ENCODE measurements at places on chromosomes 5 and 9.

DNA sequence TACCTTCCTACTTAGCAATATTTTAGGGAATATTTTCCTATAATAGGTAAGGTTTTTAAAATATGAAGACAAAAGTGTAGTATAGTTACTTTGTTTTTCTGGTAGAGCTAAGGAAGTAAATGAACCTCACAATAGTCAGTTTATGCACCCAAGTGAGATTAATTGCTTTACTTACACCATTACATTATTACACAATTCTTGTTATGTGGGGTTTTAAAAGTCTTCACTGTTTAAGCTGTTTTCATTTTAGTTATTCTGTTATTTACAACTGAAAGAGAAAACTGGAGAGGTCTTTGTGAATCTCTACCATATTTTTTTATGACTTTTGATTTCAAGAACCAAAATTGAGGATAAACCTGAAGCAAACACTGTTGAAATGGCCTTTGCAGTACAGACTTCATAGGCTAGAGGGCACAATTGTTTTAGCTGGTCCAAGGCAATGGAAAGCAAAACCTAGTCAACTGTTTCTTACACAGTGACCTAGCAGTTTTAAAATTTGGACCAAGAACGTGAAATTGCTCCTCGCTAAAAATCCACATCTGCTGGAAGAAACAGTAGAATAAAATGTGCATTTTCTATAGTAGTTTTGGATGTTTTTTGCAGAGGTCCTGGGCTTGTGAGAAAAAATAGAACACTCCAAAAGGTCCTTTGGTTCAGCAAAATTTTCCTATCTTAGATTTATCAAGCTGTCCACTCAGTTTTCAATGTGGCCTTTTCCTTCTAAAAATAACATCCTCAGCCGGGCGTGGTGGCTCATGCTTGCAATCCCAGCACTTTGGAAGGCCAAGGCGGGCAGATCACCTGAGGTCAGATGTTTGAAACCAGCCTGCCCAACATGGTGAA lies 66.4 kb upstream of the FER start:
- DNase-seq, result no peak

DNA sequence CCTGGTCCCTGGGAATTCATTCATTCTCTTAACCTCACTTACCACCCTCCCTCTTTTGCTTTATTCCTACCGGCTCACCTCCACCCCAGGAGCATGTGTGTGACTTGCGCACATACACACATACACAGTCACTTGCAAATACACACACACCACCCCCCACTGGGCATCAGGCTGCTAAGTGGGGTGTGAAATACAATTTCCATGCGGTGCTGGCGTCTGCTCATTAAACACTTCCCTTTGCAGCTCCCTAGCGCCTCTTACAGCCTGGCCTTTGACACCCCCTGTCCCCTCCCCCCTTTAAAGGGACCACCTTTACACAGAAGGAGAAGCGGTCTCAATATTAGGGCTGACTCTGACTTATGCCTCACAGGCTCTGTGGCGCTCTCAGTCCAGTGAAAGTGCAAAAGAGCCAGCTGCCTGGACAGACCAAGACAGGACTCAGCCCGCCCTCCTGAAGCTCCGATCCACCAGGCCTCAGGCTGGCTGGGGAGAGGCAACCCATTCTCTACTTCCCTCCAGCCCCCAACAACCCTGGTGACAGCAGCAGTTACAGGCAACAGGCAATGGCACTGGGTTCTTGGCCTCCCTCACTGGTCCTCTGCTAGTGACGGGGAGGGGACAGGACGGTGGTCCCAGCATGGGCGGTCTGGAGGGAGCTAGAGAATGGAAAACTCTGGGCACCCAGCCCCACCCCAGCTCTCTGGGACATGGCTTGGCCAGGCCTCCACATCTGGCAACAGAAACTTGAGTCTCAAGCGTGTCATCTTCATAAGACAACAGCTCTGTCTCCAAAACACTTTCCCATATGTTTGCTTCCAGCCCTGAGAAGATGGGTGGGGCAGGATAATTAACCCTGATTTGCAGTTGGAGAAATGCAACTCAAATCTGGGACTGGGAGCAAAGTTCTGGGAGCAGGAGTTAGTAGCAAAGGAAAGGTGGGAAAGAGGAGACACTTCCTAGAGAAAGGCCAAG lies 12.0 kb downstream of the ENHO start:
- DNase-seq, result no peak

GRCh38 chr9:128393145-128393775 lies 22.1 kb downstream of the URM1 start:
- DNase-seq, result peak; percentile 34

DNA sequence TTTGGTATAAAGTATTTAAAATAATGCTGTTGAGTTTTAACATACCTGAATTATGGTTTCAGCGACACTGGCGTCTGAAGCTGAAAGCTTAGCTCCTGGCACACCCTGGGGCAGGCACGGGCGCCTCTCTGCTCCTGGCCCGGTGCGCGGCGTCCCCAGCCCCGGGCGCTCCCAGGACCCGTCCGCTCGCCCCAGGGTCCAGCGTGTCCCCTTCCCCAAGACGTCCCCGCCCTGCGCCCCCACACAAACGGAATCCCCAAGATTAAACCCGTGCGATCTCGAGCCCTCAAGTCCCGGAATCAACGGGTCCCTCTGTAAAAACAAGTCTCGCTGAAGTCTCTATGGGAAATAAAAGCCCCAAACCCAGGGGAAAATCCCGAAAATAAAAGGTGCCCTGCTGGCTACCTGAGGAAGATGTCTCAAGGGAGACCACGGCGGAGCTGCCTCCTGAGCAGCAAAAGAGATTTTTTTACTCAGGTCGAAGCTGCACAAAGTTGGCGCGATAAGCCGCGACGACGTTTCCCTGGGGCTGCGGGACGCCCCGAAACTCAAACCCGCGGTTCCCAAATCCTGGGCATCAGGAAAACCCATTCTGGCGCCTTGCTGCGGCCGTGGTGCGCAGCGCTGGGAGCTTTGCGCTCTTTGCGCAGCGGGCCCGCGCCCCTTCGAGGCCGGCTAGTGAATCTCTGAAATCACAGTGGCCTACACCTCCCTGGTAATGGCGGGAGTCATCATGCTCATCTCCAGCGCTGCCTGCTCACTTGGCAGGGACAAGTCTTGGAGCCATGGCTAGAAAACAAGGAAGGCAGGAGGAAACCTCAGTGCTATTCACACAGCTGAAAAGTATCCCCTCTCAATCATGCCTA lies 6.3 kb upstream of the IFNA8 start:
- no peak for DNase-seq

DNA sequence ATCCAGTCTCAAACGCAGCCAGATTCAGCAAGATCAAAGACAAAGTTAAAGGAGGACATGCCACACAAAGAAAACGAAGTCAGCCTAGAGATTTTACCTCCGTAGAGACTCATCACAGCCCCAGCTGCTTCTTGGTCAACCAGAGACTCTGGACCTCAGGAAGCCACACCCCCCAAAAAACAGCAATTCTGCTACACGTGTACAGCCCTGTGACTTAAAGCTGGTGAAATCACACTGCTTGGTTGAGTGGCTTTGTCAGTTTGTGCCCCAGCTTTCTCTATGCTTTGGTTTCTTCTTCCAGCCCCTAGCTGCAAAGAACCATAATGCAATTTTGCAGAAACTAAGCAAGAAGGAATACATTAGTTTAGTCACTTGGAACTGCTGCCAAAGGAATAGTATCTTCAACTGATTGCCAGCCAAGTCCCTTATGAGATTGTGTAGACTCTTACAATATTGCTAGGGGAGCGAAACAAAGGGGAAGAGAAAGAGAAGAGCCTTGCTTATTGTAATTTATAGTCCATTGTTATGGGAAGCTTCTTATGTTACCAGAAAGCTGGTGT lies 158.8 kb upstream of the ZNF462 start:
- no peak for DNase-seq

- DNase-seq, result no peak
These were observed 479.0 kb downstream of the SPATA31A7 start for GRCh38 chr9:61668846-61669245.

DNA sequence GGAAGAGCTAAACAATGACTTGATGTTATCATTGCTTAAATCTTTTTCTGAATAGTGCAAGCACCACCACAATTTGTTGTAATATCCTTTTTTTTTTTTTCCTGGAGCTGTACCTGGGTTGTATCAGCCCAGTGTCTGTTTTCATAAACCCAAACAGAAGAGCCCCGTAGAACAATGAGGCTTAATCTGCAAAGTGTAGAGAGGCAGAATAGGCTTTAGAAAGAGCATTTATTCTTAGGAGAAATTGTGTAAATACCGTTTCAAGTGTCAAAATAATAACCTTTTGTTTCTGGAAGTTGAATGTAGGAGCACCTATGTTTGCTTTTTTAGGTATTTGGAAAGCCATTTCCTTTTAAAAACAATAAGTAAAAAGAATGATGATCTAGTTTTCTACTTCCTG lies 26.4 kb downstream of the RGS7BP start:
- DNase-seq, result no peak

- no peak for DNase-seq
These were observed 53.5 kb upstream of the MCCC2 start for GRCh38 chr5:71533615-71534014.

- no peak for DNase-seq
These were observed 519.9 kb upstream of the WWC1 start for GRCh38 chr5:167771571-167771970.

DNA sequence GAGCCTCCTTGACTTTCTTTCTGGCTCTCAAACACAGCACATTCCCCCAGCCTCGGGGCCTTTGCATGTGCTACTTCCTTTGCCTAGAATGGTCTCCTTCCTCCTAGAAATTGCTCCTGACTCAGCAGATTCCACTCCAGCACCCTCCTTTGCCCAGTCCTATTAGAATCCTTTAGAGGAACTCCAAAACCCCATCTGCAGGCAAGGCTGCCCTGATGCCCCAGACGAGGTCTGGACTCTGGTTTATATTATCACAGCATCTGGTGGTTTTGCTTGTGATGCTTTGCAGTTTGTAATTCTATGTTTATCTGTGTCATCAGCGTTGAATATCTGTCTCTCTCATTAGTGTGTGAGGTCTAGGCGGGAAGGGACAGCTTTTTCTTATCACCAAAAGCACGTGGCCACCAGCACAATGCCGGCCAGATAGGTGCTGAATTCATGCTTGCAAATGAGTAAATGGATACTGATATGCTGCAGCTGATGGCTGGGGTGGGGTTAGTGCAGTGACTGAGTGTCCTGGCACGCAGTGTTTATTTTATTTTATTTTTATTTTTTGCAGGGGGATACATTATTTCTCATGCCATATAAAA lies 30.0 kb upstream of the ANKH start:
- no peak for DNase-seq

GRCh38 chr5:32600054-32600622 lies 14.8 kb downstream of the SUB1 start:
- no peak for DNase-seq

GRCh38 chr5:180645274-180646204 lies 3.9 kb downstream of the FLT4 start:
- DNase-seq, result no peak

DNA sequence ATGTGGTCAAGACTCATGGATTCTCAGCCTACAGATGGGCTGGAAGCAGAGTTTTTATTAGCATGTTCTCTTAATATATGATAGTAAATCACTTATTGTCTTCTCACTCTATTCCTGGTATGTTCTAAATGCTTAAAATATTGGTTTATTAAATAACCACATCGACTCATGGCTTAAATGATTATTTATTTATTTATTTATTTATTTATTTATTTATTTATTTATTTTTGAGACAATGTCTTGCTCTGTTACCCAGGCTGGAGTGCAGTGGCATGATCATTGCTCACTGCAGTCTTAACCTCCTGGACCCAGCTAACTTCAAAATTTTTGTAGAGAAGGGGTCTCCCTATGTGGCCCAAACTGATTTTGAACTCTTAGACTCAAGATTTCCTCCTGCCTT lies 457.2 kb upstream of the TNC start:
- no peak for DNase-seq

- DNase-seq, result no peak
These were observed 34.3 kb downstream of the MAP3K1 start for GRCh38 chr5:56849671-56850070.

DNA sequence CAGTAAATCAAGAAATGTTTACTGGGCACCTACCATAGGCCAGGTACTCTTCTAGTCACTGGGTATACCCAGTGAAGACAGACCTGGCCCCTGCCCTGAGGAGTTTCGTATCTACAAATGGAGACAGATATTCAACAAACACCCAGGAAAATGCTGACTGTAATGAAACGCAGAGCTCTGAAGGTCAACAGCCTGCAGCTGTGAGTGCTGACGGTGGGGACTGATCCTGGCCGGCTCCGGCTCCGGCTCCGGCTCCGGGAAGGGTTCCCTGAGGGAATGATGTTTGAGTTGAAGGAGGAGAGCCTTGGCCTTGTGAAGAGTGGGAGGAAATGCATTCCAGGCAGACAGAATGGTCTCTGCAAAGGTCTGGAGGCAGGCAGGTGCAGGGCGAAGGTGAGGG lies 23.1 kb downstream of the FGFR4 start:
- no peak for DNase-seq

GRCh38 chr9:127739614-127740330 lies 4.7 kb upstream of the TOR2A start:
- no peak for DNase-seq

- DNase-seq, result no peak
These were observed 23.1 kb downstream of the CXXC5 start for GRCh38 chr5:139671096-139671841.

Data from hypothalamus (tissue), 51 donors.